ENCODE measurements at places on chromosomes 7 and 10.

- no peak for DNase-seq
These were observed 5.7 kb downstream of the DNAH11 start for GRCh38 chr7:21548491-21548890.

GRCh38 chr10:92354587-92354986, 63.6 kb downstream of the MARCHF5 start:
- DNase-seq = no peak

GRCh38 chr10:79266084-79266483, 81.2 kb upstream of the PPIF start:
- peak; percentile 43 for DNase-seq

- DNase-seq = no peak
These were observed 223.1 kb upstream of the KLF14 start for GRCh38 chr7:130957137-130957513.

- DNase-seq = no peak
These were observed 956.2 kb downstream of the SORCS3 start for GRCh38 chr10:105597312-105597711.

DNA sequence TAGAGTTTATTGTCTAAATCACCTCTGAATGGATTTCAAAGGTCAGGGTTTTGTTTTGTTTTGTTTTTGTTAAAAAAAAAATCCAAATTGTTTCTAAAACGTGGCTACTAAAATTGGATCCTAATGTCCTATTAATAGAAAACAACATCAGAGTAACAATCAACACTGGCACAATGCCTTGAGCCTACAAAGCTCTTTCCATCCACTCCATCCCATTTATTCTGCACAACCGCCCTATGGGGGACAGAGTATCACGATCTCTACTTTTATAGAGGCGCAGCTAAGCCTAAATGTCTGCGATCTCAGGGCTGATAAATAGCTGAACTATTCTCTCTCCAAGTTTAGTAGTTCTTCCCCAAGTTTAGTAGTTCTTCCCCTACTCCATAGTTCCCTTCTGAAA, 78.8 kb downstream of the FGFR2 start:
- DNase-seq = no peak

DNA sequence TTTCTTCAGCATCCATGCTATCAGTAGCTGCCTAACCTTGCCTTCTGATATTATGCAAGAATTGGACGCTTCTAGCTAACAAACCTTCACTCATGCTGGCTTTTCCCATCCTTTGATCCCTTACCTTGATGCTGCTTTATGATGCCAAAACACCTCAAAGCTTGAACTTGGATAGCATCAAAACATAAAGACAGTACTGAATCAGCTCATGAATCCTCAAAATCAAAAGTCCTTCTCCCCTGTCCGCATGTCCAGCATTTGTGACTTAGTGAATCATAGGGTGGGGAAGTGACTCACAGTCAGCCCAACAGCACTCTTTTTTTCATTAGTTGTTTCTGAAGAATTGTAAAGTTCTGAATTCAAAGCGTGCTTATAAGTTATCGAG, 89.5 kb upstream of the PIK3CG start:
- no peak for DNase-seq

GRCh38 chr7:86008898-86009297, 634.8 kb upstream of the GRM3 start:
- DNase-seq = no peak

GRCh38 chr10:70967591-70968587, 79.5 kb upstream of the PCBD1 start:
- DNase-seq = no peak

DNA sequence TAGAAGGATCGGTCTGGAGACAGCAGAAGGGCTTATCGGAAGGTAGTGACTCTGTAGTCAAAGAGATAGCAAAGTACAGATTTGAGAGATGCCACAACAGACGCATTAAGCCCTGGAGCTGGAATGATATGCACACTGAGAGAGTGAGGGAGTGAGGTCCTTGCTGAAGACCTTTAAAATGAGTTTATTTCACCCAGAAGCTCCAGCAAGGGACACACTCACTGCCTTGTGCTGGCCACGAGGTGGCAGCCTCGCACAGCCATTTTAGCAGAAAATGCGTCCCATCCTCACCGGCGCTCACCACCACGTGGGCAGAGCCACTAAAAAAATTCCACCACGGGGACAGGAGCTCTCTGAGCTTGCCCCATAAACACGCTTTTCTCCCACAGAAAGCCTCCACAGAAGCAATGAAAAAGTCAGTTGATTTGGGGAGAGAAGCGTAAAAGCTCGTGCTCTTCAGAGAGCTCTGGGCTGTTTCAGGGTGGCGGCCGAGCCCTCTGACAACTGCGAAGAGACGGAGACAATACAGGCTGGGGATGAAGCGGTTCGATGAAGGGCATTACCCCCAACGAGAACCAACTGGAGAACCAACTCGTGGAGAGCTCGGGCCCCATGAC, 163.0 kb upstream of the KLF14 start:
- DNase-seq = peak; percentile 54

DNA sequence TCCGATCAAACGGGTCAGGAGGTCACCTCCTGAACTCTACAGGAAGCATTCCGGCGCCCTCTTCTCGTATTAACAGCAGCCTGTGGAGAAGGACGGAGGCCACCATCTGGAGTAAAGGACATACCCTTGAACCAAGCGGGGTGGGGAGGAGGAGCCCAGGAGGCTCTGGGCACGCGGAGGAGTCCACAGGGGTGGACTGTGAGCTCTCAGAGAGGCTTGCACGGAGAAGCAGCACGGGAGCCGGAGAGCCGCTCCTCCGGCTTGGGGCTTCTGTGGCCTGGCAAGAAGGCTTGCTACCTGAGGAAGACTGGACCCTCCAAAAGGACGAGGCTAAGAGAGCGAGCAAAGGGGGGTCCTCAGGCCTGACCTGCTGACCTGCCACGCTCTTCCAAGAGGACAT, 77.9 kb downstream of the MAD1L1 start:
- no peak for DNase-seq

GRCh38 chr7:4207011-4207410, 475.1 kb upstream of the FOXK1 start:
- DNase-seq = no peak

DNA sequence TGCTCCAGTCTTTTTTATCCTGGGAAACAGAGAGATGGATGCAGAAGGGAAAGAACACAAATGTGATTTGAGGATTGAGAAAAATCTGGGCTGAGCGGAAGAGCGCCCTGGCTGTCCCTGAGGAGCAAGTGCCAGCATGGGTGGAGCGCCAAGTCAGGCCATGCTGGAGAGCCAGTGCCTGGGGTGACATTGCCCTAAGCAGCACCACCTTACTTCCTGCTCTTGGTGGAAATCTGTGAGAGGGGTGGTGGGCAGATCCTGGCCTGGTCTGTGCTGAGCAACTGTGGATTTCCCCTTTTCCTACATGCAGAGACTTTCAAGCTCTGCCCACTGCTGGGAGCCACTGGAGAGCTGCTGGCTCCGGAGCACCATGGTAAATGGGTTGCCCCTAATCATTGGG, 36.9 kb downstream of the DDIT4 start:
- no peak for DNase-seq

- no peak for DNase-seq
These were observed 621 bp upstream of the MORN4 start for GRCh38 chr10:97633921-97634320.

GRCh38 chr10:60652628-60653027, 125.7 kb upstream of the CDK1 start:
- no peak for DNase-seq

- DNase-seq = no peak
These were observed 41.7 kb downstream of the TNPO3 start for GRCh38 chr7:129013048-129013724.

DNA sequence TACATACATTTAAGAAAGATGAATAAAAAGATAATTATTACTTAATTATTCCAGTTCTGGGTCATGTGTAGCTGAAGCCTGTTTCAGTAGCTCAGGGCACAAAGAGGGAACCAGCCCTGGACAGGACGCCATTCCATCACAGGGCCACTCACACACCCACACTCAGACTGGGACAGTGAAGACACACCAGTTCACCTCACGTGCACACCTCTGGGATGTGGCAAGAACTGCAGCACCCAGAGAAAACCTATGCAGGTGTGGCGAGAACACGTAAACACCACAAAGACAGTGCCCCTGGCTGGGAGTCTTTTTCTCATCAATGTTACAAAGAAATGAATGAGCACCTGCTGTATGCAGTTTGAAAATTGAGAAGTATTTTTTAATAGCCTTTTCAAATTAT, 1.6 kb upstream of the IDI1 start:
- DNase-seq = no peak

GRCh38 chr7:7099584-7100014, 82.7 kb upstream of the C1GALT1 start:
- DNase-seq = no peak

GRCh38 chr7:42883950-42884349, 27.9 kb downstream of the C7orf25 start:
- peak; percentile 25 for DNase-seq

DNA sequence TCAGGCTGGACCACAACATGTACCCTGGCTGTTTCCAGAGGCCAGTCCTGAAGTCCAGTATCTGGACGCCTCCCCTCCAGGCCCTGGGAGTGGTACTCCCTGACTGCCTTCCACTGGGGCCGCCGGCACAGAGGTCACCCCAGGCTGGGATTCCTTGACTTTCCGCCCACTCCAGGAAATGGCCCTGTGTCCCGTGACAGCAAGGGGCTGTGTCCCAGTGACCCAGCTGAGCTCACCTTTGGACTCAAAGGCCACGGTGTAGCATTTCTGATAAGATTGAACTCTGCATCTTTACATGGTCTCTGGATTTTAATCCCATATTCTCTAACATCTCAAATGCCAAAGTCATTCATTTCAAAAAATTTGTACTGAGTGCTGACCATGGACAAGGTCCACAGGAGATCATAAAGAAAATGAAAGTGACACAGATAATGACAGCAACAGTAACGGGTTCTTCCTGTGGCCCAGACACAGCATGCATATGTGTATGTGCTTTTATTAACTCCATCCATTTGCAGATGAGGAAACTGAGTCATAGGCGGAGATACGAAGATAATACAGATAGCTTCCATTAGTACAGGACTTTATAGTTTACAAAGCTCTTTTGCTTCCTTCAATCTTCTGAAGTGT, 5.4 kb downstream of the ADAMTS14 start:
- no peak for DNase-seq

DNA sequence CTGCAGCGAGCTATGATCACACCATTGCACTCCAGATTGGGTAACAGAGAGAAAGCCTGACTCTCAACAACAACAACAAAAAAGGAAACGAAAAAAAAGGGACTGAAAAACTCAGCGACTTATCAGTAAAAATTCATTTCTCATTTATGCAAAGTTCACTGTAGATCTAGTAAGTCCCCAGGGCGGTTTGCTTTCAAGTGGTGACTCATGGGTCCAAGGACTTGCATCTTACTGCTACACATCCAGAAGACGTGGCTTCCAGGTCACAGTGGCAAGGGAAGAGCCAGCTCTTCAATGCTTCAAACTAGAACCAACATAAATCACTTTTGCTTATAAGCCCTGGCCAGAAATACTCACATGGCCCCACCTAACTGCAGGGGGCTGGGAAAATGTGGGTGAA, 178.3 kb upstream of the AUTS2 start:
- DNase-seq = no peak

GRCh38 chr10:86592413-86592812, 61.9 kb upstream of the OPN4 start:
- DNase-seq = no peak

GRCh38 chr7:47414342-47415317, 167.3 kb downstream of the TNS3 start:
- DNase-seq = no peak

GRCh38 chr7:13411151-13411550, 578.3 kb downstream of the ETV1 start:
- no peak for DNase-seq

DNA sequence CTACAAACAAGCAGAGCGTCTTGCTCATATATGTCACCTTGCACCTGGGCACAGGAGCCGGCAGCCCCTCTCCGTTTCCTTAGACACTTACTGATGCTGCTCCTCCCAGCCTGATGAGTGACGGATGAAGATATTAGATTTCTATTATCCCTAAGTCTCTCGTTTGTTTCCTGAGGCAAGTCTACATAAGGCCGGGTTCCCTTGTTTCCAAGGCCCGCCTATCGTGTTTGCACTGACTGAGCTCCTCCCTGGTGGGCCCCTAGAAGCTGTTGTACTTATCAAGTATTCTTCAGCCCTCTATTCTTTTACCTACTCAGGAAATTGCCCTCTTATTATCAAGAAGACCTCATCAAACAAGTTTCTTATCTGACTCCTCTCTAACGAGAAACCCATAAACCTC, 18.5 kb downstream of the SH3PXD2A start:
- no peak for DNase-seq

DNA sequence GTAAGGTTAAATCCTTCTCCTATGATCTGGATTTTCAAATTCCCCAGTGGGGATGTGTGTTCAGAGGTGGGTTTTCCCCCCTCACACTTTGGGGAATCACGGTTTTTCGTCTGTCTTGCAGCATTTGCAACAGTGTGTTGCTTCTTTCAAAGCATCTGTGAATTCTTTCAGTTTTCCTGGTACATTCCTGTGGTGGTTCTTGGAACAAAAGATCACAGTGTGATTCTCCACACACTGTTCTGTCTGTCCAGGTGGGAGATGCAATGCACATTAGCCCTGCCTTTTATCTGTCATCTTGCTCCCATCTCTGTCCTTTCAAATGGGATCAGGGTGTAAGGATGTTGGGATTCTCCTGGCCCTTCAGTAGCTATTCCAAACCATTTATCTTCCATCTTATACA, 11.8 kb downstream of the AGK start:
- no peak for DNase-seq

DNA sequence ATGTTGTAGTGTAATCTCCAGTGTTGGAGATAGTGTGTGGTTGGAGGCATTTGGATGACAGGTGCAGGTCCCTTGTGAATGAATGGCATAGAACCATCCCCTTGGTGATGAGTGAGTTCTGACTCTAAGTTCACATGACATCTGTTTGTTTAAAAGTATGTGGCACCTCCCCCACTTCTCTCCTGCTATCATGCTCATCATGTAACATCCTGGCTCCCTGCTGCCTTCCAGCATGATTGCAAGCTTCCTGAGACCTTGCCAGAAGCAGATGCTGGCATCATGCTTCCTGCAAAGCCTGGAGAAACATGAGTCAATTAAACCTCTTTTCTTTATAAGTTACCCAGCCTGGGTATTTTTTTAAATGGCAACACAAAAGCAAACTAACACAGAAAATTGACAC, 499.0 kb upstream of the SEMA3D start:
- DNase-seq = no peak

GRCh38 chr10:74718208-74718607, 108.2 kb upstream of the KAT6B start:
- no peak for DNase-seq

DNA sequence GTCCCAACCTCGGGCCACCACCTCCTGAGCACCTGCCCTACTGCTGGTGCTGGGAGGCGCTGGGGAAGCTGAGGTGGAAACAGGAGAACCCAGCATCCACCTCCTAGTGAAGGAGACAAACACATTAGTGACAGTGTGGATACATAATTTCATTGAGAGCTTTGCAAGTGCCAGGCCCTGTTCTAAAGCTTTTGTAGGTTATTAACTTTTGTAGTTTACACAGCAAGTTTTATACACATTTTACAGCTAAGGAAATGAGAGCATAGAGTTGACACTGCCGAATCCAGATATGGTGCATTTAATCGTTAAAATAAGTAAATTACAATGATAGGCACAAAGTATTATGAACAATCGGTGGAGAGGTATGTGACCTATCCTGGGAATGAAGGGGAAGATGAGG, 466.1 kb upstream of the C7orf33 start:
- no peak for DNase-seq

GRCh38 chr10:133219782-133220181, 10.2 kb upstream of the UTF1 start:
- DNase-seq = no peak
